Heart left ventricle (tissue), 16 donors: ENCODE measurements at places on chromosomes 12 and 14. TPM values are rescaled to one million over a fixed set of nuclear protein-coding genes. Genes with fewer than 3 reads are reported as not detected.

DNA sequence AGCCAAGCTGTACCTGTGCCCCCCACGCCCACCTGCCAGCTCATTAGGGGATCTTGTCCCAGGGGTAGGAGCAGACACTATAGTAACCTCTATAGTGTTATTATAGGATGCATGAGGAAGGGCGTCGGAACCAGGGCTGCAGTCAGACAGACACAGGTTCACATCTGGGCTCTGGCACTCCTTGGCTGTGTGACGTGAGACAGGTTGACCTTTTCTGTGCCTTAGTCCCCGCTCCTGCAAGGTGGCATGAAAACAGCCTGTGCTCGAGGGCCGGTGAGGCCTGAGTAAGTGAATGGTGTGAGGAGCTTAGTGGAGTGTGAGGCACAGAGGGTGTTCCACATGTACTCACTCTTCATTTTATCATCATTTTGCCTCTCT lies 19.0 kb downstream of the ASB2 start:
- DNase-seq, result no peak

- DNase-seq, result no peak
Measured at GRCh38 chr12:124321556-124322270, 26.8 kb downstream of the RFLNA start.

- DNase-seq, result no peak
Measured at GRCh38 chr12:124208489-124208888, 86.4 kb upstream of the RFLNA start.

- no peak for DNase-seq
Measured at GRCh38 chr12:72295744-72296143, 23.6 kb downstream of the TRHDE start.

Gene CPNE6
- polyA plus RNA-seq, result not detected

DNA sequence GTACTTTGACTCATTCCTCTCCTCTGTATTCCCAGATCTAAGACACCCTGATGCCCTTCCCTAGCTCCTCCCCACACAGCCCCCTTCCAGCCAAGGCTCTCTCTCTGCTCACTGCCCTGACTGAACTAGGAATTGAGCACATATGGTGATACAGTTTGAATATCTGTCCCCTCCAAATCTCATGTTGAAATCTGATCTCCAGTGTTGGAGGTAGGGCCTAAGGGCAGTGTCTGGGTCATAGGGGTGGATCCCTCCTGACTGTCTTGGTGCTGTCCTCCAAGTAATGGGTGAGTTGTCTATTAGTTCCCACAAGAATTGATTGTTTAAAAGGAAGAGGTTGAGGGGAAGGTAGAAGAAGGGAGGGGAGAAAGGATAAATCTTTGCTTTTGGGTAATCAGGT lies 17.4 kb downstream of the CMKLR1 start:
- no peak for DNase-seq

Gene C14orf39
- polyA plus RNA-seq, result not detected

GRCh38 chr14:24436355-24437019 lies 6.1 kb downstream of the SDR39U1 start:
- DNase-seq, result no peak

Gene DTX1
- polyA plus RNA-seq, result 1.2 TPM

- DNase-seq, result no peak
Measured at GRCh38 chr14:61536661-61537562, 158.4 kb upstream of the HIF1A start.

GRCh38 chr12:12376646-12377448 lies 20.0 kb downstream of the BORCS5 start:
- no peak for DNase-seq

Gene KRT71
- polyA plus RNA-seq, result not detected

- DNase-seq, result no peak
Measured at GRCh38 chr14:104804481-104805325, 3.8 kb downstream of the ZBTB42 start.

DNA sequence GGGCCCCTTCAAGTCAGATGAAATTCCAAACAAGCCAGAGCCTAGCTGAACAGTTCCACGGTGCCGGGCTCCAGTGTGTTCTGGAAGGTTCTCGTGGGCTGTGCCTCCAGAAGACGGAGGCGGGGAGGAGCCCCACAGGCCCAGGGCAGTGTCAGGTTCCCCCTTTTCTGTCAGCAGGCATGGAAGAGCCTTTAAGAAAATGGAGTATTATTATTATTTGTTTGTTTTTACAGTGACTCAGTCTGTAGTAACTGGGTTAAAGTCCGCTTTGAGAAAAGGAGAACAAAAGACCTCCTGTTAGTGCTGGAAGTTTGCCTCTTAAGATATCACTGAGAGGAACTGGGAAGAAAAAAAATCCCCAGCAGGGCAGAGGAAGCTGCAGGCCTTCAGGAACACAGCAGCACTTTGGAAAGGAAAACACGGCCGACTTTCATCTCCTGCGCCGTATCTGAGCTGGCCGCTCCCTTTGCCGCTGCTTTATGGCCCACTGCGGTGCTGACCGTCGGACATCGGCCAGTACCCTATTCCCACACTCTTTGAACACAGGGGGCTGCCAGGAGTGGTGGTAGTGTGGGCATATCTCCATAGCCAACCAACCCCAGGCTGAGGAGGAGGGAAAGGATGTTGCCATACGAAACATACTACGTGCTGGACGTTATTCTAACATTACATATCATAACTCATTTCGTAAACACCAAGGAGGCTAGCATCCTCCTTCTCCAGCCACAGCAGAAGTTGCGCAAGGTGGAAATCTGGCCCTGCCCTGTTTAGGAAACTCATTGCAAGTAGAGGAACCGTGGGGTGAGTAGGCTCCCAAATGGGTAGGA lies 194.0 kb downstream of the ZFP36L1 start:
- DNase-seq, result peak; percentile 77

GRCh38 chr12:127716166-127716565 lies 550.8 kb upstream of the TMEM132C start:
- DNase-seq, result no peak

DNA sequence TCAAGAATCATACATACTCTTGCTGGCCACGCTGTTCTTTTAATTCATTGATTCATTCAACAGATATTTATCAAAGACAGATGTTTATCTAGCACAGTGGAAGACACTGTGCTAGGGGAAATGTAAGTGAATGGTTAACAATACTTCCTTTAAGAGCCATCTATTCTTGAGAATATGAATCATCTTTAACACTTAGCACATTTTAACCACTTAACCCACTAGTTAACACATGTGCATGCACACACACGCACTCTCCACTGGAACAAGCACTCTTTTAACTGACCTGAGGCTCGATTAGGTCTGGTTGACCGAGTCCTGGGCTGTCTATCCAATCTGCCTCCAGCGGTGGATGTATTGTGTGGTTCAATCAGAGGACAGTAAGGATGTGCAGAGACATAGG lies 34.6 kb downstream of the LMNTD1 start:
- no peak for DNase-seq

GRCh38 chr14:100149851-100150611 lies 9.4 kb downstream of the DEGS2 start:
- DNase-seq, result no peak

- DNase-seq, result no peak
Measured at GRCh38 chr14:94474581-94475031, 1.4 kb downstream of the SERPINA9 start.
